ENCODE measurements at places on chromosomes 3 and 15.

GRCh38 chr15:91892436-91892835 lies 38.9 kb downstream of the SLCO3A1 start:
- no peak for DNase-seq

- no peak for DNase-seq
These were observed 1021.0 kb upstream of the SEMA6D start for GRCh38 chr15:46696281-46696680.

GRCh38 chr15:60529332-60529731 lies 50.4 kb upstream of the ICE2 start:
- DNase-seq = no peak

DNA sequence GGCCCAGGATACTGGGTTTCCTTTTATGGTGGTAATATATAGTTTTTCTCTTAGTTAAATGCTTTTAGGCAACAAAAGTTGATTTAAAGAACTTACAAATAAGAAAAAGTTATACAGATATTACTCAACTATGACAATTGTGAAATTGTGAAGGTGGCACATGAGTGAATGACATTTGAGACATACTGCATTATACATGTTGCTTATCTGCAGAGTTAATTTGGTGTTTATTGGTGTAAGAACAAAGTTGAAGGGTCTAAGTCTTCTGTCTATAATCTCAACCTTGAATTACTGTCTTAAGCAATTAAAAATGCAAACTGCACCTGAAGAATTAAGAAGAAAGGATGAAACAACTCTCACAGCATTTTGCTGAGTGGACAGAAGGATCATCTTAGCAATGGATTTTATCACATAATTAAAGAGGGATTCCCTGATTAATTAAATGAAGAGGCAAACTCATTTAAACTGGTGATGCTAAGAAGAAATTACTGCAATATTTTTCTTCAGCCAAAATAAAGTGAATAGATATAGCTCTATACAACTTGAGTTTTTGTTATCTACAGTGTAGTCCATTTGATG lies 298.9 kb upstream of the TGFBR2 start:
- DNase-seq = no peak

DNA sequence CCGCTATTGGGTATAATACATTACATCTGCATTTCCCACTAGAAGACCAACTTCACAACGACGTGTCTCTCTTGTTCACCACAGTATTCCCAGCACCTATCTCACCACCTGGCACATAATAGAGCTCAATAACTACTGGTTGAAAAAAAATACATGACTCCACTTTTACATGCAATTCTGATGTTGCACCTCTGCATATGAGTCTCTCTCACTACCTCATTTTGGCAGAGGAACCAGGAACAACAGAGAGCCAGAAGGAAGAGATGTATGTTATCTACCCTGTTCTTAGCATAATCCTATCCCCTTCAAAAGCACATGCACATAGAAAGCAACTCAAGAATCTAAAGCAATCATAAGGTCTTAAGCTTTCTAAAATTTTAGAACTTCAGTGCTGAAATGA lies 61.6 kb downstream of the SHQ1 start:
- no peak for DNase-seq

GRCh38 chr3:107661447-107662123 lies 138.8 kb downstream of the BBX start:
- no peak for DNase-seq

DNA sequence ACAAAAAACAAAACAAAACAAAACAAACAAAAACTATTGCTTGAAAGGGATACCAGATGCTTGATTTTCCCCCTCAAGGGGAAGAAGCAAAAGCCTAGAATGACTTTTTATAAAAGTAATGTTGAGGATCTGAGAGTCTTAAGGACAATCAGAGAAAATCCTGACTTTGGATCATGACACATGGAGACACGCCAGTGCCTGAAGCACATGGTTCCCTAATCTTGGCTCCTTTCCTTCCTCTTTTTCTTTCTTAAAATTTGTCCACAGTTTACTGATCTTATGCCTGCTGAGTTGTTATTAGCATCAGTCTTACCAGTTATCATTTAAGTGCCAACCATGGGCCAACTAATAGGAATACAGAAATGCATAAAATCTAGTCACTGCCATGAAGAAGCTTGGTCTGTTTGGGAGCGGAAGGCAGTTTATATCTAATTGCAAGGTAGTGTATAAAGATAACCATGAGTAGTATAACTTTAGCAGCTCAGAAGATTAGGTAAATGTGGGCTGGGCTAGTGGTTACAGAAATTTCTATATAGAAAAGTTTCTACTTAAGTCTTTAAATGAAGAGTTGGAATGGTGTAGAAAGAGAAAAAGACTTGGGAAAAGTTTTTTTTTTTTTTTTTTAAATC lies 6.9 kb downstream of the GLCE start:
- DNase-seq = no peak

DNA sequence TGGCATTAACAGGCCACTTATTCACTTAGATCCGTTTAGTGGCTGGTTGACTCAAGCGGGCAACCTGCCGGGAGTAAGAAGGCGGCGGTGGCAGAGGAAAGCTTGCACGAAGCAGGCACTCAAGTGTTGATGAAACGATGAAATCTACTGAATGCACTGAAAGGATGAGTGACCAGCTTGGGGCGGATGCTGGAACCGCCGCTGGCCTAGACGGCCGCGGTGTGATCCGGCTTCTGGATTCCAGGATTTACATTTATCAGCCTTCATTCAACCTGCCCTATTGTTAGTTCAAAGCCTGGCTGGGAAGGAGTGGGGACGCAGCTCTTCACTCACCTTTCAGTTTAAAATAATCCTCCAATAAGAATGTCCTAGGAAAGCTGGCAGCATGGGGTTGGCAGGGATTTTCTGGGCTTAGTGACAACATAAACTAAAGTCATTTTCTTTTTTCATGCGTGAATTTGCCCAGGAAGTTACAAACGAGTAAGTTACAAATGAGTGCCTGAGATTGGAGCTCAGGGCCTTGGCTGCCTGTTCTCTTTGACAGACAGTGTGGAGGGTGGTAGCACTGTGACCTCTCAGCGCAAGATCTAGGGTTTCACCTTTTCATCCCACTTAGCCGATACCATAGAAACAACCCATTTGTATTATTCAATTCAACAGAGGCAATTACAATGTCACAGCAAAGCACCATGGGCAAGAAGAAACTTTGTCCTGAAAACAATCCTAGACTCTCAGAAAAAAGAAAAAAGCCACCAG lies 1.1 kb upstream of the PLCH1 start:
- DNase-seq = no peak

- DNase-seq = no peak
These were observed 8.4 kb upstream of the PPP1R2 start for GRCh38 chr3:195551381-195551978.

GRCh38 chr15:40282869-40283614 lies at the start of gene ANKRD63:
Gene ANKRD63 (minus strand): TSS chr15:40283064. CDS start chr15:40282586, 478 bp downstream.
- DNase-seq = no peak

GRCh38 chr3:81974751-81975150 lies 213.3 kb upstream of the GBE1 start:
- no peak for DNase-seq

DNA sequence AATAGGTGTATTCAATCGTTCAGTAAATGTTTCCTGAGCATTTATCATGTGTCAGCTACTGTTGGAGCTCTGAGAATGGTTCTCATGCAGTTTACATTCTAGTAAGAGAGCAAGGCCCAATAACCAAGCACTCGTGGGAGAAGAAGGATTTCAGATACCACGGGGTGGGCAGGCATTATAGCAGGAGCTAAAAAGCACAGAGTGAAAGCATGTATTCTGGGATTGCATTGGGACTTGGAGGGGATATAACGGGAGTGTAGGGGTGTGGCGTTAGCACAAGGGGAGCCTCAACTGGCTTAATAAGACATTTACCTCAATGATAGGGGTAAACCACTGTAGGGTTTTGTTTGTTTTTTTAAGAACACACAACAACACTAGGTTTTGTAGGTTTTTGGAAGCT lies 1.6 kb upstream of the SIAH2 start:
- DNase-seq = no peak
